ENCODE measurements at places on chromosomes 4 and X. TPM values are rescaled to one million over a fixed set of nuclear protein-coding genes. Genes with fewer than 3 reads are reported as not detected.

CT45A3 gene
- total RNA-seq = not detected

WNK3 gene
- 1.4 TPM for total RNA-seq

POU3F4 gene
- not detected for total RNA-seq

PAK3 gene
- total RNA-seq = 0.56 TPM

RASSF6 gene
- not detected for total RNA-seq

ADGRG2 gene
- total RNA-seq = under 0.01 TPM

FGFBP2 gene
- total RNA-seq = not detected

GRCh38 chr4:155629956-155630355 lies 36.7 kb upstream of the GUCY1A1 start:
- DNase-seq = peak; percentile 88

DNA sequence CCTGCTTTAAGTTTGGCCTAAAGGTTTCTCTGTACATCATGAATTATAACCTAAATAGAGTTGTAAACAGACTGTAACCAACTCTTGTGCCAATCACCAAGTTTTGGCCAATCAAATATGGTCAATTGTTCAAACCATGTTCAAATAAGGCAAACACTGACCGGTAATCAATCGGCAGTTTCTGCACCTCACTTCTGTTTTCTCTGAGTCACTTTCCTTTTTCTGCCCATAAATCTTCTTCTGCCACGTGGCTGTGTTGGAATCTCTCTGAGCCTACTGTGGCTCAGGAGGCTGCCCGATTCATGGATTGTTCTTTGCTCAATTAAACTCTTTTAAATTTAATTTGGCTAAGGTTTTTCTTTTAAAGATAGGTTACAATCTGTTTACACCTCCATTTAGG lies 16.5 kb upstream of the ENPP6 start:
- DNase-seq = no peak

GRCh38 chr4:11632025-11632424 lies 203.3 kb upstream of the HS3ST1 start:
- DNase-seq = no peak

- no peak for DNase-seq
Observed at GRCh38 chr4:73527196-73527595, 45.7 kb downstream of the AFM start.

GRCh38 chr4:3481113-3481531 lies 18.0 kb downstream of the DOK7 start:
- DNase-seq = no peak

DNA sequence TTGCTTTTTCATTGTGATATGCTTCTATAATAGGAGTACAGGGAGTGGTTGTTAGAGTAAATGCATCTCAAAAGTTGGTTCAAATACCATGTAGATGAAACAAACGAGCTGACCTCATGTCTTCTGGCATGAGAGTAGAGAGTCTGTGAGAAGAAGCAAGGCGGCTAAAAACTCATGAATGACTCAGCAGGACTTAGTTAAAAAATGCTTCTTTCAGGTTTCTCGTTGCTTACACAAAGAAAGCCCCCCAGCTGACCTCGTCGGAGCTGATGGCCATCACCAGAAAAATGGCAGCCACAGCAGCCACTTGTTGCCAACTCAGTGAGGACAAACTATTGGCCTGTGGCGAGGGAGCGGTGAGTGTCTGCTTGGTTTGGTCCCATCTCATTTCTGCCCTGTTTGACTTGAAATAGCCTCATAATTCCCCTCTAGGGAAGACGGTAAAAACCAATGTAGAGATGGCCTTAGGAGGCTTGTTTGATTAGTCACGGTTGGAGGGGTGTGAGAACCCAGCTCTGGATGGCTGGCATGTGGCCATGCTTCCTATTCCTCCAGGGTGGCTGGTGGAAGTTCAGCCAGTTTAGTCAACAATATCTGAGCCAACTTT lies 14.5 kb downstream of the AFP start:
- peak; percentile 89 for DNase-seq

DNA sequence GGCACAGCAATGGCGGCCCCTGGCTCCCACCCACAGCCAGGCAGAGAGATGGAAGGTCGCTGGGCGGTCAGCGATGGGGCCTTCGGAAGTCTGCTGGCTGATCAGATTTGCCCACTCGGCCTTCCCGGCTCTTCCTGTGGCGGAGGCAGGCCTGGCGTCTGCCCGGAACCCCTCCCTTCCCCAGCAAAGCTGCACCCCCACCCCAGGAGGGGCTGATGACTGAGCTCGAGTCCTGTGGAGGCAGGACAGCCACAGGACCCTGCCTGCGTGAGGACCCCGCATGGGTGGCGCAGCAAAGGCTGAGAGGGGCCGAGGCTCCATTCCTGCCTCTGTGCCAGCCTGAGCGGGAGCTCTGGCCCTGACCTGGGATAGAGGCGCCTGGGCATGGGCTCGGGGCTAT lies 34.8 kb downstream of the TACC3 start:
- no peak for DNase-seq

DNA sequence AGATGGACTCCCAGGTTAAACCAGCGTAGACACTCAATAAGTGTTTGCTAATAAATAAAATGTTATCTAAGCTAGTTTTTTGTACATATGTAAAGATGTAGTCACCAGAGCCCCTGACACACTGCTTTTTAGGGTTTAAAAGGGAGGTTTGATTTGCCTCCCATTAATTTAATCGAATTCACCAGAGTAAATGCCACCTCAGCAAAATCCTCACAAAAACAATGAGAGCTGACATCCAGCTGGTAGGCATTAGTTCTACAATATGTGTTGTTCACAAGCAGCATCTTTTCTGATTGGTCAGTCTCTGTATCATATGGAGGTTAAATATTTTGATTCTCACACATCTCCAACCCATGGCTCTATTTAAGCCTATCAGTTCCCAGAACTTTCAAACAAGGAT lies 382.6 kb downstream of the CENPC start:
- DNase-seq = no peak

GRCh38 chrX:94751611-94752010 lies 1077.6 kb downstream of the FAM133A start:
- DNase-seq = no peak

DNA sequence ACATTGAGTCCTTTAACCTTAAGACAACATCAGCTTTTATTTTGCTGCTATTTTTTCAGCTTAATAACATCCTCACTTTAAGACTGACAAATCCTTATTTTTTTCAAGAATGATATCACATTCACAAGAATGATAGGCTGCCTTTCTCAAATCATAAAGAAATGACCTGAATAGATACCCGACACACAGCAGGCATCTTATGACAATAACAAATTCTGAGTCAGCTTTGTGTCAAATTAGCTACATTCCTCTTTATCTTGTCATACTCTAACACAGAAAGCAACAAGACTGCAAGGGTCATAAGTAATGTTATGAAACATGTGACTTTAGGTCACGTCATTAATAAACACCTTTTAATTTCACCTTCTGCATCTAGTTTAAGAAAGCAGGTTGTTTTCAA lies 2387.6 kb downstream of the PCDH7 start:
- no peak for DNase-seq

DNA sequence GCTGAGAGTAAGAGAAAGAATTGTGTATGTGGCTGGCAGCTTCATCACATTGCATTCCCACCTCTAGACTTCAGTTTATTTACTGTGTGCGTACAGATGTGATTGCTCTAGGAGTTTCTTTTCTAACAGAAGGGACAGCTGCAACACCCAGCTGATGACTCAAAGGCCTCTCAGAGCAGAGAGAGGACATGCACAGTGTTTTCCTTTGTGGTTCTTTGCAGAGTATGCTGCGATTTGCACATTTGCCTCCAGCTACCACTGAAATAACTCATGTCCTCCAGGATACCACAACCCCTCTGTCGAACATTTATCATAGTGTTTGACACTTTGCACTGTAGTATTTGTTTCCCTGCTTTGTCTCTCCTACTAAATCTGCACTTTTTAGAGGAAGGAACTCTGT lies 294.1 kb downstream of the STIM2 start:
- DNase-seq = peak; percentile 44

DNA sequence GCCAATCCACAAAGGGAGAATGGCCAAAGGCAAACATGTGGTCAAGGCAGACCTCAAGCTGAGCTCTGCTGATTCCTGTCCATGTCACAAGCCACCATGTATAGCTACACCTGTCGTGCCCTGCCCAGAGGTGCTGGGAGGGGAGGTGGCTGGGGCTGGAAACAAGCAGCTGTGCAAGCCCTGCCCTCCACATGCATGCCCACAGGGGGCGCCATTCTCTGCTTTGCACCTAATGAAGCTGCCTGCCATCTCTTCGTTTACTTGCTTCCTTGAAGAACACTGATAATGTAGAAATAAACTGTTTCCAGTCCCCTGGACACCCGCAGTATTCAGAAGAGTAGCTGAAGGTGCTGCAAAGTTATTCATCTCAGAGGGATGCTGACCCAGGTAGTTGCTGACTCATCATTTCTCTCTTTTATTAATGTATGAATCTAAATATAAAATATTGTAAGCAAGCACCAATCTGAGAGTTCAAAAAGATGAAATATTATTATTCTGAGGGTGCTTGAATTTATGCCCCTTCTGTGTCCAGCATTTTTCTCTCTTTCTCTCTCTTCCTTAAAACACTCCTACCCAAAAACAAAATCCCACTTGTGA lies 278.6 kb downstream of the ADGRA3 start:
- DNase-seq = peak; percentile 13
